Tracheal epithelial cell (primary cell): ENCODE measurements at places on chromosomes 2 and 18. TPM values are rescaled to one million over a fixed set of nuclear protein-coding genes. Genes with fewer than 3 reads are reported as not detected.

CYBRD1 gene
- 27.7 TPM in 2 replicates for total RNA-seq

TNS1 gene
- total RNA-seq, result 0.64 and 12.0 TPM in 2 replicates

GDF7 gene
- under 0.01 TPM in 2 replicates for total RNA-seq

SERPINB7 gene
- total RNA-seq, result 35.4 and 53.0 TPM in 2 replicates

MRO gene
- total RNA-seq, result not detected in 2 replicates

HTRA2 gene
- 55.4 and 59.8 TPM in 2 replicates for total RNA-seq

SH2D6 gene
- total RNA-seq, result not detected in 2 replicates

DPP4 gene
- total RNA-seq, result 1.3 and 75.9 TPM in 2 replicates

TMEM247 gene
- not detected in 2 replicates for total RNA-seq

PFN4 gene
- 0.21 and 0.48 TPM in 2 replicates for total RNA-seq

ASB18 gene
- total RNA-seq, result not detected in 2 replicates

IL36RN gene
- total RNA-seq, result 1.1 and 8.4 TPM in 2 replicates

CERKL gene
- total RNA-seq, result 0.72 TPM in 1 of 2 replicates, not detected in the other

SNORC gene
- total RNA-seq, result 0.24 and 1.3 TPM in 2 replicates

KCNS3 gene
- total RNA-seq, result 3.0 and 20.2 TPM in 2 replicates

DNAH7 gene
- total RNA-seq, result under 0.01 and 0.24 TPM in 2 replicates

C1QL2 gene
- total RNA-seq, result not detected in 2 replicates

ATRAID gene
- 267 and 280 TPM in 2 replicates for total RNA-seq

CHPF gene
- 115 and 131 TPM in 2 replicates for total RNA-seq

KLHL29 gene
- total RNA-seq, result 5.1 and 6.0 TPM in 2 replicates

AAMP gene
- total RNA-seq, result 208 and 211 TPM in 2 replicates

TMEM87B gene
- total RNA-seq, result 32.0 and 36.4 TPM in 2 replicates

CTNNA2 gene
- total RNA-seq, result not detected in 2 replicates

CAPN13 gene
- total RNA-seq, result 0.24 TPM in 1 of 2 replicates, not detected in the other

LMAN2L gene
- total RNA-seq, result 14.3 and 17.4 TPM in 2 replicates

ZNF804A gene
- total RNA-seq, result not detected in 2 replicates

STON1 gene
- 0.21 and 0.48 TPM in 2 replicates for total RNA-seq

MXD1 gene
- total RNA-seq, result 16.8 and 19.8 TPM in 2 replicates

HADHA gene
- total RNA-seq, result 136 and 193 TPM in 2 replicates

NYAP2 gene
- under 0.01 TPM in 1 of 2 replicates, not detected in the other for total RNA-seq

PLCD4 gene
- total RNA-seq, result 1.2 and 1.3 TPM in 2 replicates

SPR gene
- total RNA-seq, result 23.4 and 38.8 TPM in 2 replicates

CRACDL gene
- total RNA-seq, result 0.48 and 1.1 TPM in 2 replicates

PSD4 gene
- 42.0 and 45.3 TPM in 2 replicates for total RNA-seq

MAL gene
- total RNA-seq, result 1.3 and 55.9 TPM in 2 replicates

VAMP5 gene
- total RNA-seq, result 4.1 TPM in 1 of 2 replicates, not detected in the other

LRP1B gene
- under 0.01 TPM in 1 of 2 replicates, not detected in the other for total RNA-seq

POTEI gene
- not detected in 2 replicates for total RNA-seq

ABCG5 gene
- total RNA-seq, result not detected in 2 replicates

UGT1A1 gene
- 0.48 and 1.1 TPM in 2 replicates for total RNA-seq

GALNT13 gene
- total RNA-seq, result 0.24 and 0.85 TPM in 2 replicates

HOXD10 gene
- 0.48 TPM in 1 of 2 replicates, not detected in the other for total RNA-seq

CNTNAP5 gene
- total RNA-seq, result not detected in 2 replicates

IL1RL1 gene
- 7.5 and 11.6 TPM in 2 replicates for total RNA-seq

CD302 gene
- 0.21 and 0.48 TPM in 2 replicates for total RNA-seq

GULP1 gene
- 40.1 and 62.7 TPM in 2 replicates for total RNA-seq

SP140 gene
- total RNA-seq, result 0.48 TPM in 1 of 2 replicates, not detected in the other

TRIM43 gene
- 0.48 TPM in 1 of 2 replicates, not detected in the other for total RNA-seq

IGFBP2 gene
- 41.8 and 90.6 TPM in 2 replicates for total RNA-seq

OBSL1 gene
- 14.3 and 31.8 TPM in 2 replicates for total RNA-seq

WDR12 gene
- 38.6 and 48.8 TPM in 2 replicates for total RNA-seq

OTOS gene
- total RNA-seq, result not detected in 2 replicates

CIB4 gene
- not detected in 2 replicates for total RNA-seq

FBXO48 gene
- 0.24 and 0.64 TPM in 2 replicates for total RNA-seq

DCDC2C gene
- total RNA-seq, result not detected in 2 replicates

MROH2A gene
- not detected in 2 replicates for total RNA-seq

SPATA3 gene
- not detected in 2 replicates for total RNA-seq

TLX2 gene
- not detected in 2 replicates for total RNA-seq
